ENCODE measurements at places on chromosomes 3 and 15.

GRCh38 chr15:93036951-93037819 is 51.8 kb downstream of the RGMA start:
- peak; percentile 56 for DNase-seq

DNA sequence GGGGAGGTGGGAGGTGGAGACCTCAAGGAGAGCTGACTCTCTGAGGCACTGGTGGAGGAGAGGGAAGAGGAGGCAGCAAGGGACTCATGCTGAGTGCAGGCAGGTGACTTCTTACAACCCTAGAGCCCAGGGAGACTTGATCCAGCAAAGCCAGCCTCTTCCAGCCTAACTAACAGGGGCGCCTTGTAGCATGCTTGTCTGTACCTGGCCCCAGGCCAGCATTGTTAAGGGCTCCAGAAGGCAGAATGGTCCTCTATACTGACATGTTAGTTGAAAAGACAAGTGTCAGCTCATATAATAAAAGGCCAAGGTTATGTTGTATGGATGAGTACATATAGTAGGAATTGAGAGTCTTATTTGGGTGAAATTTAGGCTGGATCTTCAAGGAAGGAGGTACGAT is 65.4 kb downstream of the CHDH start:
- no peak for DNase-seq

- DNase-seq, result no peak
These were observed 30.8 kb downstream of the SIN3A start for GRCh38 chr15:75420698-75421097.

DNA sequence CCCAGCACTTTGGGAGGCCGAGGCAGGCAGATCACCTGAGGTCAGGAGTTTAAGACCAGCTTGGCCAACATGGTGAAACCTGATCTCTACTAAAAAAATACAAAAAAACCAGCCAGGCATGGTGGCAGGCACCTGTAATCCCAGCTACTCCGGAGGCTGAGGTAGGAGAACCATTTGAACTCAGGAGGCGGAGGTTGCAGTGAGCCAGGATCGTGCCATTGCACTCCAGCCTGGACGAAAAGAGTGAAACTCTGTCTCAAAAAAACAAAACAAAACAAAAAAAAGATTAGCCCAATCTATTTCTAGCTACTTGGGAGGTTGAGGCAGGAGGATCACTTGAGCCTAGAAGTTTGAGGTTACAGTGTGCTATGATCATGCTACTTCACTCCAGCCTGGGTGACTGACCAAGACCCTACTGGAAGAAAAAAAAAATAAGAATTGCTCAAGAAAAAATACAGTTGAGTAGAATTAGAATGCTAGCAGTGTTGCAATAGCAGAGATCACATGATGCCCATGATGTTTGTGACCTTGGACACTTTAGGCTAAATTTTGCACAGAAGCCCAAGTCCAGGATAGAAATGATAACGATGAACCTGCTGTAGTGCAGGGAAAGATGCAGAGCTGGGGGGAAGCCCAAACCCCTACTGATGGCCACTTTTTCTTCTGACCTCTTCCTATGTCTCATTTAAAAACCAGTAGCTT is 162.2 kb downstream of the LPP start:
- DNase-seq, result no peak

GRCh38 chr3:48306860-48307530 is 26.5 kb downstream of the SPINK8 start:
- no peak for DNase-seq

- no peak for DNase-seq
These were observed 391.7 kb downstream of the EDEM1 start for GRCh38 chr3:5579139-5579602.

DNA sequence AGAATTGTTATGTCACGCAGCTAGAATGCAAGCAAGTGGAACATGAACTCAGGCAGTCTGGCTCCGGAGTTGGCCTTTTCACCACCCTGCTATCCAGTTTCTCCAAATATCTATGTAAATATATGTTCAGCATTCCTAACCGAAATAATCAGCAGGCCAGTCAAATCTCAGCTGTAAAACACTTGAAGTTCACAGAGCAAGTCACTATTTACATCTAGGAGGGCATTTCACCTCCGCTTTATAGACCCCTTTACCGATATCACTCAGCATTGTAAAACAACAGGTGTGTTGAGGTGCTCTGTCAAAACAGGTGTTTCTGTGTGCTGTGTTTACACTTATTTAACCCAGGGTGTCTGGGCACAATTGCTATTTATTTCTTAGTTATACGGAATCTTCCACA is 12.2 kb upstream of the HES1 start:
- DNase-seq, result no peak

DNA sequence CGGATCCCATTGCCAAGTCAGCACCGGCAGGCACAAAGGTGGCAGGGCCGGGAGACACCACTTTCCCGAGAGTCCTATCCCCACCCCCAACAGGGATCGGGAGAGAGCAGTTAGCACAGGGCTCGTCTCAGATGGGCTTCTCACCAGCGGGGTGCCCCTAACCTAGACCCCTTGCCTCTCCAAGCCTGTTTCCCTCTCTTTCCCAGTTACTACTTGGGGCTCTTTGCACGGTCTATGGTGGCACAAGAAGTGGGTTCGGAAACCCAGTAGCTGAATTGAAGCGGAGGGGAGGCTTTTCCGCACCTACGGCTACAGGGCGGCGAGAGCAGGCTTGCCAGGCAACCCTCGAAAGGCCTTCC is 383 bp upstream of the EFCC1 start:
- no peak for DNase-seq

- peak; percentile 72 for DNase-seq
These were observed 921.1 kb downstream of the ROBO1 start for GRCh38 chr3:78846718-78847117.

DNA sequence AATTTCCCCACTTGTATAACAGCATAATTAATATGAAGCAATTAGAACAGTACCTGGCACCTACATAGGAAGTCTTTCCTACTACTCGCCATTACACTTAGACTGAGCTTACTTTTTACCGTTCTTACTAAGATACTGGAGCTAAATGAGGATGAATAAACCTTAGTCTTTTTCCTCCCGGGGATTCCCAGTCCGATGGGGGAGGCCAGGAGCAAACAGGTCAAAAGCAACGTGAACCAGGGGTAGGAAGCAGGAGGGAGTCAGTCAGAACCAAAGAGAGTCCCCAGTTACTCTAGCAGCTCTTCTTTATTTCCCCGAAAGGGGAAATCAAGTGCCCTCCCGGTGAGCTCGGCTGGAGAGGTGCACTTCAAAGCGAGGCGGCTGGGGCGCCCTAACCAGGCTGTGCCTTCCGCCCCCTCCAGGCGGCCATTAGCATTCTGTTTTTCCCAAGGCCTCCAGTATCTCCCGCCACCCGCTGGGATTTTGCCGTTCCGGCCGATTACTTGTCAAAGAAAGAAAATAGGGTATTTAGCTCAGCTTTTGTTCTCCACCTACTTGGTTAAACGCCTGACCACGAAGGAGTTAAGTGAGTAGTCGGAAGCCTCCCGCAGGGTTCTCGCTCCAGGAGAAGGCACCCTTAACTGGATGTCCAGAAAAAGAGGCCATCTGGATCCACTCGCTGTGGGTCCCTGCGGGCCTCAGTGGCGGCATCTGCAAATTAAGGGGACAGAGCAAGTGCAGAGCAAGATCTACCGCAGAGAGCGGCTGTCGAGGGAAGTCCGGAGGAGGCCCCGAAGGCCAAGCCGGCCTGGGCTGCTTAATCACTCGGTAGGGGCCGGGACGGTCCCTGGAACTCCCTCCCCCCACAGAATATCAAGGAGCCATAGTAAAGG is 6.3 kb upstream of the EOMES start:
- DNase-seq, result no peak

- DNase-seq, result no peak
These were observed 126.3 kb downstream of the DMXL2 start for GRCh38 chr15:51496246-51496645.

DNA sequence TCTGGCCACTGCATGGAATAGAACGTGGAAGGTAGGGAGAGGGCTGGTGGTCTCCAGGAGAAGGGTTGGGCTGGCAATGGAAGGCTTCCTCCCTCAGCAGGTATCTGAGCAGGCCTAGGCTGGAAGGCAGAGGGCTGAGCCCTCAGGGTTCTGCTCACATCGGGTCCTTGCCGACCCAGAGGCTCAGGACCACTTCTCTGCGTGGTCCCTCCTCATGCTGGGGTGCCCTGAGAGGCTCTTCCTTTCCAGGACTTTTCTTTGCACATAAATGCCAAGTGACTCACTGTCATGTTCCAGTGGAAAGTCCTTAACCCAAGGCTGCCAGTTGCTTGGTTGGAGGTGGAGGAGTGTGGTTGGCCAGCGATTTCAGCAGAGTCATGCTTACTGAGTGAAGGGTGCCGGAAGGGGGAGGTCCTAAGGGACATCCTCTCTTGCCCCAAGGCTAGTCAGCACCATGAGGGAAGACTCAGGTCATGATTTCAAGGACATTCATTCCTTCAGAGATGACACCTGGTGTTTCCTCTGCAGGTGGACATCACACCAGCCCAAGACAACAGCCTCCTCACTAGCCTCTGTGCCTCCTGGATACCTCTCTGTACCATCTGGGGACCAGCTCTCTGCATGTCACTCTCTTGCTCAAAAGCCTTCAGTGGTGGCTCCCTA is 8.2 kb downstream of the SLC6A6 start:
- DNase-seq, result peak; percentile 73

DNA sequence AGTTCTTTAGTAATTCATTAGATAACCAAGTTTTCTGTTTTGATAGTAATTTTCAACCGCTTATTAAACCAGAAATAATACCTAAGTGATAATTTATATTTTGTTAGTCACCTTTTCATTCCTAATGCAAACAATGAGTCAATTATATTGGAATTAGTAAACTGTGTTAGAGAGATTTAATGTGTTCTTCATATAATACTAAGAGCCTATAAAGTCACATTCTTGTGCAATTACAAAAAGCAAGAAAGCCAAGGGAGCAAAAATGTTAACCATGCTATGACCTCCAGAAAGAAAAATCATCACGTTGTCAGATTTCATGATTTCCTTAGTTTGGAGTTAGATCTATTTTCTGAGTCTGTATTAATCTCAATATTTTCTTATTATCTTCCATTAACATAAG is 108.8 kb upstream of the SAMMSON start:
- DNase-seq, result no peak
